Right renal cortex interstitium (tissue), 3 donors: ENCODE measurements at places on chromosomes 4 and X. TPM values are rescaled to one million over a fixed set of nuclear protein-coding genes. Genes with fewer than 3 reads are reported as not detected.

DNA sequence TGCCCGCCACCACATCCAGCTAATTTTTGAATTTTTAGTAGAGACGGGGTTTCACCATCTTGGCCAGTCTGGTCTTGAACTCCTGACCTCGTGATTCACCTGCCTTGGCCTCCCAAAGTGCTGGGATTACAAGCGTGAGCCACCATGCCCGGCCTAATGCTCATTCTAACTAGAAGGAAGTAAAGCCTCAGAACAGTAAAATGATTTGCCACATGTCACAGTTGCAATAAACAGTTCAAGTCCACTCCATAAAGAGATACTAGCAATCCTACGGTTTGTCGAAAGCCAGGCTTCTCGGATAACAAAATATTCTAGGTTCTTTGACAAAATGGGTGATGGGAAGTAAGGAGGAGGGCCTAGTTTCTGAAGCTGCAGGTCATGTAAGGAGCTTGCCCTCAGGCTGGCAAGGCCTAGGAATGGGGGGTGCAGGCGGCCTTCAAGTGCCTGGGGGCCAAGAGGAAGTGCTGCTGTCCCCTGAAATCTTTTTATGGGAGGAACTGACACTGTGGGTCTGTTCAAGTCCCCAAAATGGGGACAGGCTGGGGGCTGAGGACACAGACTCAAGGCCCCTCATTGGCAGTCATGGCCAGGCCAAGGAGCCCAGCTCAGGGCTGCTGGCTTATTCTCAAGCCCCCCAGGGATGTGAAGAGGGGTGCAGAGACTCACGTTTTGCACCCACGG is 31.8 kb upstream of the ACSL1 start:
- no peak for DNase-seq

GRCh38 chrX:118595501-118596042 is 100.0 kb downstream of the DOCK11 start:
- DNase-seq = no peak

DNA sequence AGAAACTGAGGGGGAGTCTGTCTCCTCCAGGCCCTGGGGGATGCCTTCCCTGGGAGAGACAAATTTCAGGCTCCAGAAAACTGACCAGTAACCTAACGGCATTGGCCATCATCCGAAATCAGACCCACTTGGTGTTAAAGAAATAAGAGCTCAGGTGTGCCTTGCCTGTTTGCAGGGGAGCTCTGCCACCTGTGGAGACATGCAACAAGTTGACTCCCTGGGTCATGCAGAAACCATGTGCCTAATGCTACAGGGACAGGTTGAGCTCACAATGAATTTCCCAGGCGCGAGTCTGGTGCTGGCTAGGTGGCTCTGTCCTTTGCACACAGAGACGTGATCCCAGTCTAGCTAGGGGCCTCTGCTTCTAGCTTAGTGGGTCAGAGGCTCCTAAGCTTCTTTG is 95.8 kb upstream of the KIT start:
- DNase-seq = no peak

- no peak for DNase-seq
Measured at GRCh38 chrX:30965767-30966166, 76.7 kb upstream of the TAB3 start.

DNA sequence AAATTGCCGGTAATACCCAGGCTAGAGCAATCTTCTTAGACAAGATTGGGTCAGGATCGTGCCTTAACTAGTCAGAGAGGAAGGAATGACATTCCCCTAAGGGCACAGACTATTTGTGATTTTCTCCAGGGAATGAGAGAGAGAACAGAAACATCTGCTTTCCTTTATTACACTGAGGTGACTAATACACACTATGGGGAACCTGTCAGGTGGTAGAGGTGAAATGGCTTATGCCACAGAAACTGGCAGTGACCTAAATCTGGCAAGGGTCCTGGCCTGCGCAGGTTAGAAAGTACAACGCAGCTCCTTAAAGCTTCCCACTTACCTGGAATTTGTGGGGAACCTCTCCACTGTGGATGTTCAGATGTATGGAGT is 16.6 kb upstream of the HPGD start:
- no peak for DNase-seq

- no peak for DNase-seq
Measured at GRCh38 chr4:145451895-145452294, 29.8 kb upstream of the SMAD1 start.

GRCh38 chr4:98958065-98958464 is 29.1 kb upstream of the EIF4E start:
- DNase-seq = no peak

- no peak for DNase-seq
Measured at GRCh38 chr4:42733380-42733779, 76.5 kb upstream of the ATP8A1 start.

GRCh38 chrX:41116948-41117347 is 31.7 kb downstream of the USP9X start:
- no peak for DNase-seq

GRCh38 chr4:82713856-82714255 is 84.7 kb downstream of the SCD5 start:
- no peak for DNase-seq

GRCh38 chr4:154308207-154308606 is 183.4 kb downstream of the DCHS2 start:
- DNase-seq = no peak

GRCh38 chr4:138835832-138836533 is 179.6 kb upstream of the NOCT start:
- no peak for DNase-seq

GRCh38 chr4:19262467-19262866 is 989.2 kb upstream of the SLIT2 start:
- DNase-seq = no peak

DNA sequence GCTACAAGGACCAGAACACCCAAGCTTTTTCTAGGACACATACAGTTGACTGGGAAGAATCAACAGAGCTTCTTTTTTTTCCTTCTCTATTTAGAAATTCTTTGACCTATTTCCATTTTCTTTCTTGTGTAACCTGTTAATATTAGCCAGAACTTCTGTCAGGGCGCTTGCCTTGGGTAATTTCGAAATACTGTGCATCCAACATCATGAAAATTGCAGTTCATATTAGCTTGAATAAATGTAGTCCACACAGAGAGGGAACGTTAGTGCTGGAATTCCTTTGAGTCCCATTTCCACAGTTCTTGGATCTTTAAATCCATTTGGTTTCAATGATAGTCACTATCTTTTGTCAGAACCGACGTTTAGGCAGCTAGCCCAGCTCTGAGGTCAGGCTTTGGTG is 141.8 kb downstream of the MXRA5 start:
- no peak for DNase-seq

DNA sequence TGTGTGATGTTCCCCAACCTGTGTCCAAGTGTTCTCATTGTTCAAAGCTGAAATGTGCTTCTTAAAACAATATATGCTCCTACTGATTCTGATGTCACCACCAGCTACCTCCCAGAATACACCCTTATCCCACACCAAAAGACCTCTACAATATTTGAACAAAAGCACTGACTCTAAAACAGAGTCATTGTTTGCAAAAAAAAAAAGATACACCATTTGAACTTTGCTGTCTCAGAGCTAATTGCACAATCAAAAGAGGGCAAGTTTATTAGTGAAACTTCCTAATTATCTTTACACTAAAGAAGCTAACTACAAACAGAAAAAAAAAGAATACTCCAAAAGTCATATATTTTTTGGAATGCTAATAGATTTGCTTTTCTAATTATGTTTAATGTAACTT is 34.1 kb upstream of the INTU start:
- no peak for DNase-seq

DNA sequence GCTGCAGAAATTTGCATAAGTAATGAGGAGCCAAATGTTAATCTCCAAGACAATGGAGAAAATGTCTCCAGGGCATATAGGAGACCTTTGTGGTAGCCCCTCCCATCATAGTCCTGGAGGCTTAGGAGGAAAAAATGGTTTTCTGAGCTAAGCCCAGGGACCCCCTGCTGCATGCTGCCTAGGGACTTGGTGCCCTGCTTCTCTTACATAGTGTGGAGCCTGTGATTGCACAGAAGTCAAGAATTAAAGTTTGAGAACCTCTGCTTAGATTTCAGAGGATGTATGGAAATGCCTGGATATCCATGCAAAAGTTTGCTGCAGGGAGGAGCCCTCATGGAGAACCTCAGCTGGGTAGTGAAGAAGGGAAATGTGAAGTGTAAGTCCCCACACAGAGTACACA is 379.4 kb upstream of the TACR3 start:
- no peak for DNase-seq

DNA sequence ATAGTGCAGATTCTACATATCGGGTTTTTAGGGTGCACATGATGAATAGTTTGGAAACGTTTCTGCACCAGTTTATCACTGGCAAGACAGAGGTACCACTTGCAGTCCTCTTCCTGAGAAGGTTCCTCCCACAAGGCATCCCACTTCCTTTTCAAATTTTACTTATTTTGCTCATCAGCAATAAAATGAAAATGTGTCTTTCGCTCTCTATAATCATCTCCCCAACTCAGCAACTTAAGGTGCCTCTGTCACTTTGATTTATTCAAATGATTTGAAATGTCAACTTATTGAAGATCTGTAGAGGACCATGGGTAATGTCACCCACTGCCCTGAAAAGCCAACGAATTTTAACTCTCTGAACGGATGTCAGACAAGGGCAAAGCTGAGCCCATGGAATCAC is 53.2 kb downstream of the VGLL1 start:
- no peak for DNase-seq

DNA sequence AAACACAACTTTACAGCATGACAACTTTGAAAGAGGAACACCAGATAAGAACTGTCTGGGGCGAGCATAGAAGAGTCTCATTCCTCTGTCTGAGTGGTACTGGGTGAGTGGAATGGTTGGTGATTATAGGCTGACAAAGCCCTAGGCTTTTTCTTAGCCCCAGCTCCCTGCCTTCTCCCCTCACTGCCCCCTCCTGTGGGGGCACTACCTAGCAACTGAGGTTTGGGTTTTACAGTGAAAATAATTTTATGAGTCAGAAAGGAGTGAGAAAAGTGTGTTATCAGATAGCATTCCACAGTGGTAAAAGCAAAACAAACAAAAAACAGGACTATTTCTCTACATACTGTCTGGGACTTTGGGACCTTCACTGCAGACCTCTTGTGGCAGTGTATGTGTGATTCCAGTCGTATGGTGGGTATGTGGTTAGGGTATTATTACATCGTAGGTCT is 10.5 kb upstream of the TMEM165 start:
- DNase-seq = no peak

DNA sequence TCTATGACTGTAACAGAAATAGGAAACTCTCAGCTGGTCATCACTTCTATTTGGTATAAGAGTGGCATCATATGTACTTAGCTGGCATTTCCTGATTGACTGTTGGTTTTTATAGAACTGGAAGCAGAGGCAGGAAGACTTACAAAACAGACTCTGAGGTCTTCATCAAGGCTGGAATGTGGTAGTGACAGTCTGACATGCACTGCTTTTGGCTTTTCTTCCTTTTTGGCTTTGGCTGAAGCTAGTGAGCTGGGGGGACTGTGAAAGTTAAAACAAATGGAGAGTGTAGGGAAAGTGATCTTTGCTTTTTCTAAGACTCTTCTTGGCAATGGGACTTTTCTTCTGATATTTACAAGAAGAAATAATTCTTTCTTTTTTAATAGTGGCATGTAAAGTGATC is 121.1 kb upstream of the SLC4A4 start:
- DNase-seq = no peak

DNA sequence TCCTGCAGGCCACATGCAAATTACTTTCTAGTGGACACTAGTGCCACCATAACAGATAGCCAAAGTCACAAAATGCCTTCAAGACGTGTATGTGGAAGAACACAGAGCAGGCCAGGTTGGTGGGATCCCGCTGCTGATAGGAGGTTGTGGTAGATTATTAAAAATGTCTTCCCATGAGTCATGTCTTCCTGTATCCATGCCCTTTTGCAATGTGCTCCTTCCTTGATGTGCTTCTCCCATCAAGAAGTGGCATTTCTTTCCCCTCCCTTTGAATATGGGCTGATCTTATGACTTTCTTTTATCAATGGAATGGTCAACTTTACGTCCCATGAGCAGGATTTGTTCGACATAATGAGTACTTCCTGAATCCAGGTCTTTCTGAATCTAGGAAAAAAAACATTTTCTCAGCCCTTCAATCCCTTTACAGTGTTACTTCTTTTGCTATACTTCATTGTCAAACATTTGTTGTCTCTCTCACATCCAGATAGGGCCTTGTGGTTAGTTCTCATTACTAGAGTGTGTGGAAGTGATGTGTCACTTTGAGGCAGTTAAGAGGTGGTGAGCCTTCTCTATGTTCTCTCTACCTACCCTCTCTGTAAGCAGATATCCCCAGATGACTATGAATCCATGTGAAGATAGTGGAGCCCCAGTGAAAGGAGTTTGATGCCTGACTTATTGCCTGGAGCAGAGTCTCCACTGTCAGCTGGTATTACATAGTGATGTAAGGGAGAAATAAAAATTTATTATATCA is 519.2 kb upstream of the DIPK2B start:
- no peak for DNase-seq

- DNase-seq = no peak
Measured at GRCh38 chr4:82790060-82790660, 8.4 kb downstream of the SCD5 start.

- no peak for DNase-seq
Measured at GRCh38 chr4:162201673-162202072, 37.9 kb upstream of the FSTL5 start.

DNA sequence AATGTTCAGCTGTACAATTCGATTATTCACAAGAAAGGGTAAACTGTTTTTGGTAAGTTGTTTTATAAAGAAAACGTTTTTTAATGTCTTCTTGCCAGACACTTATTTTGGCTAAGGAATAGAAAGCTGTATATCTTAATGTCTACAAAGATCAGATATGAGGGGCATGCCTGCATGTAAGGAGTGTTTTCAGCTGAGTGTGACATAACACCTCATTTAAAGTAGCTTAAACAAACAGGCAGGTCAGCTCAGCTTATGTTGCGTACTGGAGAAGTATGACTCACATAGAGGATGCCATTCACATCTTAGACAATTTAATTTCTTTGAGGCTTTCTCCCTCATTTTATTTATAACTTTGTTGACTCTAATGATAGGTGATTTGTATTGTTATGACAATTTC is 30.4 kb downstream of the LAMTOR3 start:
- no peak for DNase-seq

- DNase-seq = no peak
Measured at GRCh38 chrX:13123857-13124345, 79.5 kb upstream of the FAM9C start.

The ODAM gene
- polyA plus RNA-seq = 1.5 TPM

The CCSER1 gene
- polyA plus RNA-seq = 19.7 TPM

The CLTRN gene
- polyA plus RNA-seq = 27.4 TPM

The DNAAF6 gene
- 0.10 TPM for polyA plus RNA-seq

The BRCC3 gene
- polyA plus RNA-seq = 29.5 TPM

The CCNA2 gene
- polyA plus RNA-seq = 33.6 TPM

The TREX2 gene
- 0.24 TPM for polyA plus RNA-seq

The SSX4B gene
- polyA plus RNA-seq = not detected

The NSG1 gene
- 5.1 TPM for polyA plus RNA-seq

The CPEB2 gene
- 20.6 TPM for polyA plus RNA-seq

The USP17L26 gene
- not detected for polyA plus RNA-seq

The GATA1 gene
- 0.40 TPM for polyA plus RNA-seq

The TMPRSS11A gene
- polyA plus RNA-seq = not detected

The ASB5 gene
- polyA plus RNA-seq = 0.20 TPM

The ATXN3L gene
- not detected for polyA plus RNA-seq

The REPS2 gene
- 20.1 TPM for polyA plus RNA-seq

The VCX gene
- polyA plus RNA-seq = not detected

The ATP1B4 gene
- polyA plus RNA-seq = not detected

The RS1 gene
- polyA plus RNA-seq = 0.16 TPM

The TKTL2 gene
- polyA plus RNA-seq = not detected

The TCEAL6 gene
- 0.54 TPM for polyA plus RNA-seq
